Right kidney (tissue), 9 donors: ENCODE measurements at places on chromosomes 13 and 19.

DNA sequence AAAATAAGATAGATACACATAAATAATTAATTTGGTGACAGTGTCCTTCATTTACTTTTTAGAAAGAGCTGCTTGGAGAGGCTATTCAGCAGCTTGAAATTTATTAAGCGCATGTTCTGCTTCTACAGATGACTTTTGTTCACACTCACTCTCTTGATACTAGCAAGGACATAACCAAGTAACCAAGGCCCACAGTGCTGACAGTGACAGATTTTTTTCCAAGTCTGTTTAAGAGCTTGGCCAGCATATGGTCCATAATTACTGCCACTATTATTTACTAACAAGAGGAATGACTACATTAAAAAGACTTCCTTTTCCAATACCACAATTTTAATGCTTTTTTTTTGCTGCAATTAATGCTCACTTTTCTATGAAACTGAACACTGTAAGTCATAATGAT, 673.7 kb upstream of the MIR17HG start:
- no peak for DNase-seq

GRCh38 chr19:47152632-47153031, 22.0 kb downstream of the SAE1 start:
- no peak for DNase-seq

- no peak for DNase-seq
Measured at GRCh38 chr19:32744555-32745325, 25.2 kb downstream of the TDRD12 start.

GRCh38 chr19:42450314-42450934, 7.7 kb upstream of the CXCL17 start:
- DNase-seq = peak; percentile 55

- no peak for DNase-seq
Measured at GRCh38 chr19:17351815-17352435, 14.6 kb downstream of the GTPBP3 start.

DNA sequence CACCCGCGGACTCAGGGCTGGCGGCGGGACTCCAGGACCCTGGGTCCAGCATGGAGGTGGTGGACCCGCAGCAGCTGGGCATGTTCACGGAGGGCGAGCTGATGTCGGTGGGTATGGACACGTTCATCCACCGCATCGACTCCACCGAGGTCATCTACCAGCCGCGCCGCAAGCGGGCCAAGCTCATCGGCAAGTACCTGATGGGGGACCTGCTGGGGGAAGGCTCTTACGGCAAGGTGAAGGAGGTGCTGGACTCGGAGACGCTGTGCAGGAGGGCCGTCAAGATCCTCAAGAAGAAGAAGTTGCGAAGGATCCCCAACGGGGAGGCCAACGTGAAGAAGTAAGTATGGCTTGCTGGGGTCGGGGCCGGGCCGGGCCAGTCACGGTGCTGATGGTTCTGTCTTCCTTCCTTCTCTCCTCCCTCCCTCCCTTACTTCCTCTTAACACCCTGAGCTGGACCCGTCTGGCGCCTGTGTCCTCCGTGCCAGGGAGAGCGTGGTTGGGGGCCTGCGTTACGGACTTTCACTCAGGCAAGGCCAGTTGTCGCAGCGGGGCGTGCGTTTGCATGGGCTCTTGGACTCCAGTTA, 1.4 kb downstream of the STK11 start:
- DNase-seq = peak; percentile 75

- no peak for DNase-seq
Measured at GRCh38 chr13:24684600-24684998, 4.4 kb downstream of the ATP12A start.

DNA sequence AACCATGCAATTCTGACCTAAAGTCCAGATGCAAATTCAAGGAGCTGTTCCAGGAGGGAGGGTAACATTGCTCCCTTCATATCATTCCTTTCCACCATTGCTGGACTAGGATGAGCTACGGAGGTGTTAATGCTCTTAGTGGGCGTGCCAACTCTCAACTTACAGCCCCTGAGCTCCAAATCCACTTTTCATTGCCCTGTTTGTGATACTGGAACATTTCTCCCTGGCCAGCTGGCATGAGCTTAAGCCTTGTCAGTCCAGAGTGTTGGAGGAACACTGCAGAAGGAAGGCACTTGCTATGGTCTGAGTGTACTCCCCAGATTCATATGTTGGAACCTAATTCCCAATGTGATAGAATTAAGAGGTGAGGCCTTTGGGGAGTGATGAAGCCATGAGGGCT, 70.4 kb upstream of the FARP1 start:
- no peak for DNase-seq

- no peak for DNase-seq
Measured at GRCh38 chr13:111304041-111304544, 16.3 kb upstream of the TEX29 start.

DNA sequence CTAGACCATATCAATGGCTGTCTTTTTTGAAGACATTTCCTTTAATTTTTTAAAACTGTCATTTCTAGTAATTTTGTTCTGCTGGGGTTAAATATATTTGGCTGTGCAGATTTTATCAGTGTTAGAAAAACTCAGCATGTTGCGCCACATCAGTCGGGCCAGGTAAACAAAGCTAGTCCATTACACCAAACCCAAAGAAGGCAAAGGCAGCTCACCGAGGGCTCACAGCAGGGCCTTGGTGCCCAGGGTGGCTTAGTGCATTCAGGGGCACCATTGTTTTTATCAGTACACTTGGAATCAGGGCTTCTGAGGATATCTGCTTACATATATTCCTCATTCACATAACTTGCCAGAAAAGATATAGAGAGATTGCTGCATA, 22.2 kb downstream of the SPATA13 start:
- no peak for DNase-seq

GRCh38 chr13:71625694-71626093, 241.3 kb downstream of the DACH1 start:
- DNase-seq = no peak

DNA sequence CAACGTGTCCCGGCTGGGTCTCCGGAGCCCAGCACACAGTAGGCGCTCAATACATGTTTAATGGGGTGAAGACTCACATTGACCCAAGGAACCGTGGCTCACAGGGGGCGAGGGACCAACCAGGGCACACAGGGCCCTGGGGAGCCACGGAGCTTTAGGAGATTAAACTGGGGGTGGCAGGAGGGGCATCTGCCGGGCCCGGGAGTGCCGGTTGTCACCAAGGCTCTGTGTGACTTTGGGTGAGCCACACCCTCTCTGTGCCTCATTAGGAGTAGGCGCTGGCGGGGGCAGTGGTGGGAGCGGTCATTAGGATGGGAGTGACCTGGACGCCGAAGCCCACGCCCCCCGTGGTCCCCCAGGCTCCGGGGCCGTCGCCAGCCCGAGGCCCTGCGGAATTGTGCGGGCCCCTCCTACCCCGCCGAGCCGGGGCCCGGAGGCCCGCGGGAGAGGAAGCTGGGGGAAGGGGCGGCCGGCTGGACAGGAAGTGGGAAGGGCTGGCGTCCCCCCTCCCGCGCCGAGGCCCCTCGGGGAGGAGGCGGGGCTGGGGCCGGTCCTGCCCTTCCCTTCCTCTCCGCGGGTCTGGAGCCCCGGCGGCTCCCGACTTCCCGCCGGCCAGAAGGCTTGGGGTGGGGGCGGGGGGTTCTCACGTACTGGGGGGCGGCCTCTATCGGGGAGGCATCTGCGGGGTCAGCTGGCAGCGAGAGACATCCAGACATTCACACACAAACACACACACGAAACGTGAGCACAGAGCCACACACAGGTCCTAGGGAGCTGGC, 1.8 kb upstream of the SSBP4 start:
- peak; percentile 90 for DNase-seq

GRCh38 chr13:20847296-20847695, 55.2 kb downstream of the XPO4 start:
- no peak for DNase-seq

GRCh38 chr19:44954278-44954648, 917 bp upstream of the CLPTM1 start:
- DNase-seq = no peak

DNA sequence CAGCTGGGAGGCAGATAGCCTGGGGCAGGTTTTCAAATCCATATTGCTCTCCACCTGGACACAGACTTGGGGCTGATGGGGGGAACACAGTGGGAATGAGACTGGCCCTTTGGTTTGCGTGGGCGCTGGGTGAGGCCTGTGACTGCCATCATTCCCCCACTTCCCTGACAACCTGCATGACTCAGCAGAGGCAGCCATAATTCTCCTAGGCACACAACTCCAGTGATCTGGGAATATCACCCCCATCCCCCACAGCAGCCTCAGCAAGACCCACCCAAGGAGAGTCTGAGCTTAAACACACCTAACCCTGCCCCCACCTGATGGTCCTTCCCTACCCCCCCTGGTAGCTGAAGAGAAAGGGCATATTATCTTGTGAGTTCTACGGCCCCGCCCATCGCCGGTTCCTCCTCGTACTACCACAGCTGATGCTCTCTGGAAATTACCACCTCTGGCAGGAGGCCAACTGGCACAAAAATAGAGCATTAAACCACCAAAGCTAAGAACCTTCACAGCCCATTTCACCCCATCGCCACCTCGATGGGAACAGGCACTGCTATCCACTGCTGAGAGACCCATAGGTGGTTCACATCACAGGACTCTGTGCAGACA, 71.0 kb downstream of the RNF17 start:
- DNase-seq = no peak

- DNase-seq = no peak
Measured at GRCh38 chr19:18119013-18119716, 21.6 kb downstream of the MAST3 start.
